ENCODE measurements at places on chromosomes 4 and X. TPM values are rescaled to one million over a fixed set of nuclear protein-coding genes. Genes with fewer than 3 reads are reported as not detected.

The PPP4R3C gene
- total RNA-seq, result not detected

The SYTL5 gene
- total RNA-seq, result not detected

The RTL5 gene
- 0.08 TPM for total RNA-seq

The SLITRK2 gene
- not detected for total RNA-seq

The GAGE2A gene
- not detected for total RNA-seq

DNA sequence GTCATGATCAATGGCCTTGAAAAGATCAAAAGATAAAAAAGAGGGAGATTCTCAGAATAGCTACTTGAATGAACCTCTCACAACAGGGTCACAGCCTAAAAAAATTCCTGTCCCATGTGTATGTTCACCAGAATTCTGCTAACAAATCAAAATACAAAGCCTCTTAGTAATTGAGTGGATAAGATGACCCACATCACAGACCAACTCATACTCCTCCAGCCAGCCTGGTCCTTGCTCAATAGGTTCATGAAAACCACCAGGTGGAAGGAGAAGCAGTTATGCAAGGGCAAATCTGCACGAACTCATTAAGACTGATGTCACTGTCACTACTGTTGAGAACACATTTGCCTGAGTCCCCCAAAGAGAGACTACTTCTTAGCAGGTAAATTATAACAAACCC is 21.5 kb downstream of the WDFY3 start:
- no peak overlapping the region for H3K27ac ChIP-seq

GRCh38 chr4:128686032-128686465 is 123.5 kb upstream of the JADE1 start:
- H3K4me1 ChIP-seq, result no peaks in the 10 kb centered on the region
- H3K4me3 ChIP-seq, result no peak overlapping the region
- H3K27ac ChIP-seq, result no peak overlapping the region

GRCh38 chr4:7460566-7460965 is 25.8 kb upstream of the PSAPL1 start:
- no peak for DNase-seq
- H3K36me3 ChIP-seq, result no peaks in the 10 kb centered on the region
- no peak overlapping the region for H3K4me3 ChIP-seq
- H3K4me1 ChIP-seq, result no peaks in the 10 kb centered on the region

DNA sequence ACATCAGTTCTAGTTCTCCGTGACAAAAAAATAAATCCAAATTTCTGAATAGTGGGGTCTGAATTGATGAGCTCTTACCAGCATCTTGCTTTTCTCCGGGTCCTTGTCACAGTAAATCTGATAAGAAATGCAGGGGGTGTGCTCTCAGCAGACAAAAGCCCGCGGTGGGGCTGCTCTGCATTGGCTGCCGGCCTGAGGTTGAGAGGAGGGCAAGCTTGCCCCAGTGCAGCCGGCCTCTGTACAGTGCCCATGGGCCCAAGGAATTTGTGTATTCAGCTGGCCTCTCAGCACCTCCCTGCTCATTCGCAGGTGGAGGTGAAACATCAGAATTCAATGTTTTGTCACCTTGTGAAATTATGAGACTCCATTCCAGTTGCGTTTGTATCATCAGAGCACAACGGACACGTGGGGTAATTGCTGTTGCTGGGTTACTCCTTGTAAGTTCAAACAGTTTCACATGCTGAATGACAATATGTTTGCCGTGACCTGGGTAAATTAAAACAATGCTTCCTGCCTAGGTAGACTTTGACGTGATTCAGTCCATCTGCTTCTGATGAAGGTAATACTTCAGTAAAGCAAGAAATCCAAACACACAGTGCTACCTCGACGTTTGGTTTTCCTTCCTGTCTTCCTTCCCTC is 596.4 kb downstream of the MID1IP1 start:
- no peaks in the 10 kb centered on the region for H3K27me3 ChIP-seq
- H3K4me3 ChIP-seq, result no peak overlapping the region
- H3K4me1 ChIP-seq, result peaks cover 16% of the 10 kb centered on the region

- H3K4me3 ChIP-seq, result no peak overlapping the region
- no peak for DNase-seq
- no peak overlapping the region for H3K27ac ChIP-seq
- H3K4me1 ChIP-seq, result no peaks in the 10 kb centered on the region
- no peaks in the 10 kb centered on the region for H3K36me3 ChIP-seq
Measured at GRCh38 chr4:167885872-167886271, 206.5 kb upstream of the ANXA10 start.

- peak overlapping the region; percentile 64 for H3K27ac ChIP-seq
- peaks cover 16% of the 10 kb centered on the region for H3K4me1 ChIP-seq
- H3K36me3 ChIP-seq, result peaks cover 37% of the 10 kb centered on the region
- no peak for DNase-seq
Measured at GRCh38 chr4:13452927-13453579, 31.1 kb downstream of the RAB28 start.

GRCh38 chr4:111697176-111697942 is 447.9 kb upstream of the FAM241A start:
- H3K4me1 ChIP-seq, result no peaks in the 10 kb centered on the region
- H3K27me3 ChIP-seq, result no peaks in the 10 kb centered on the region
- H3K4me3 ChIP-seq, result no peak overlapping the region
- no peak for DNase-seq
- H3K27ac ChIP-seq, result no peak overlapping the region

- no peaks in the 10 kb centered on the region for H3K36me3 ChIP-seq
Measured at GRCh38 chr4:169342906-169343564, 72.3 kb upstream of the SH3RF1 start.

DNA sequence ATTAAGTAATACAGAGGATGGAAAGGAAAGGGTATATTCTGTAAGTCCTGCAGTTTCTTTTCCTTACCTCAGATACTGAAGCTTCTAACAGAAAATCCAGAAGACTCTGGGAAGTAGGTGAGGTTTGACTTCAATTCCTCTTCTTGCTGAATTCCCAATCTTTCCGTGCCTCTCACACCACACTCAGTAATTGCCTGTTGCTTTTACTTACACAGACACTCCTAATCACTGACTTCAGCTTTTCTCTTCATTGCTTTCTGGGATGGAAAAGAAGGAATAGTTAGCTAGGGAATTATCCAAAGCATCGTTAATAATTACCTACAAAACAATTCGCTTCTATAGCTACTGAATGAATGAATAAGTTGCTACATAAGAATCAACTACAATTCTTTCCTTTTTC is 163.6 kb downstream of the FBXO8 start:
- no peaks in the 10 kb centered on the region for H3K4me1 ChIP-seq
- DNase-seq, result no peak
- H3K36me3 ChIP-seq, result no peaks in the 10 kb centered on the region

DNA sequence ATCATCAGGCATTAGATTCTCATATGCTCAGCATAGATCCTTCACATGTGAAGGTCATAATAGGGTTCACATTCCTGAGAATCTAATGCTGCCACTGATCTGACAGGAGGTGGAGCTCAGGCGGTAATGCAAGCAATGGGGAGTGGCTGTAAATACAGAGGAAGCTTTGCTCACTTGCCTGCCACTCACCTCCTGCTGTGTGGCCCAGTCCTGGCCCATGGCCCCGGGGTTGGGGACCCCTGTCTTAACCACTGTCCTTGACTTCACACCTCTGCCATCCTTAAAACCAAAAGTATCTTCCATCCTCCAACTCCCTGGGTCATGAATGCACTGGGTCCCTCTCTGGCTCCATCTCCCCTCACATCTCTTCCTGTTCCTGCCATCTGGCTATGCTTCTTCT is 129.1 kb downstream of the HMX1 start:
- no peaks in the 10 kb centered on the region for H3K4me1 ChIP-seq
- H3K4me3 ChIP-seq, result no peak overlapping the region
- no peaks in the 10 kb centered on the region for H3K36me3 ChIP-seq
- no peak overlapping the region for H3K27ac ChIP-seq
- no peak for DNase-seq

- H3K4me1 ChIP-seq, result peaks cover 18% of the 10 kb centered on the region
- H3K36me3 ChIP-seq, result peaks cover 15% of the 10 kb centered on the region
- no peak overlapping the region for H3K4me3 ChIP-seq
Measured at GRCh38 chrX:9495496-9495895, 30.6 kb downstream of the TBL1X start.

GRCh38 chr4:170008371-170008770 is 17.8 kb downstream of the MFAP3L start:
- no peak overlapping the region for H3K27ac ChIP-seq
- DNase-seq, result no peak
- H3K36me3 ChIP-seq, result no peaks in the 10 kb centered on the region
- H3K4me1 ChIP-seq, result peaks cover 9% of the 10 kb centered on the region

DNA sequence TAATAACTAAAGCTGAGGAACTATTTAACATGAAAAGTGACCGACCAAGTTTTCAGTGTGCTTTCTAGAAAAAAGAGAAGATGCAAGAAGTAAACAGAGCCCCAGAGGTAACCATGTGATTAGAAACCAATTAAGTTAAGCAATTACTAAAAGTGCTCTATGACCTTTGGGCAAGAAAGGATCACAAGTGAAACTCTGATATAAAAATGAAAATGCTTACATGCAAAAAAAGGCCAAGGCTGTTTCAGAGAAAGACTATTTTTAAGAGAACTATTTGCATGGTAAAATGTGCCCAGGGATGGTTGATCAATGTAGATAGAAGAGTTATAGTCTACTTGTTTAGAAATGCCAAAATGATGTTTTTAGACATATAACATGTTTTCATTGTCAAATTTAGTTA is 22.0 kb downstream of the KLHL15 start:
- H3K4me3 ChIP-seq, result no peak overlapping the region
- H3K27ac ChIP-seq, result peak overlapping the region; percentile 54
- DNase-seq, result no peak
- peaks cover 17% of the 10 kb centered on the region for H3K4me1 ChIP-seq

DNA sequence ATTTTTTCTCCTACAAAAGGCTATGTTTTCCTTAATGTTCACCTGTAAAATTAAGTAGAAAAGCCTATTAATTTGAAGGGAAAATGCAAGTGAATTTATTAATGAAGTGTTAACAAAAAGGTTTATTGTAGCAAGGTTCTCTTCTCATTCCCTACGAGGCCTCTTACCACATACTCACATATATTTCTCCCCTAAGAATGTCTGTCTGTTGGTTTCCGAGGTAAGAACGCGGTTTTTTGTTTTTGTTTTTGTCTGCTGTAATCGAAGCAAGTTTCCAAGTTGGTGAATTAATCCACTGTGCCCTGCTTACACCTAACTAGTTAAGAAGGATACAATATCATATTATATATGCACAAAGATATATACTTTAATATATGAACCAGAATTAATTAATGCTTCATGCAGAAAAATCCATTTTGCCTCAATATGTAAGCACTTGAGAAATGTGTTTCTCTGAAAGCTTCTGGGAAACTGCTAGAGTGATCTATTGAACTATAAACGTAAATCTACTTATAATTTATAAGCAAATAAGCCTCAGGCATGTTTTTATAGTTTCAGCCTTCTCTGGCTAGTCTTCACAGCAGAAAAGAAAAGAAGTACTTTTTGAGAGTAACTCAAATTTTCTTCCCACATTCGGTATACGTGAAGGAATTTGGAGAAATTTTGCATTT is 120.8 kb downstream of the EGF start:
- H3K4me1 ChIP-seq, result peaks cover 7% of the 10 kb centered on the region
- no peak for DNase-seq
- H3K27me3 ChIP-seq, result peaks cover 30% of the 10 kb centered on the region
- H3K27ac ChIP-seq, result no peak overlapping the region

GRCh38 chrX:106401965-106402559 is 209.7 kb upstream of the RADX start:
- no peak overlapping the region for H3K27ac ChIP-seq
- DNase-seq, result no peak
- H3K27me3 ChIP-seq, result no peaks in the 10 kb centered on the region
- H3K4me3 ChIP-seq, result no peak overlapping the region
- H3K4me1 ChIP-seq, result no peaks in the 10 kb centered on the region
- H3K36me3 ChIP-seq, result no peaks in the 10 kb centered on the region

GRCh38 chrX:1466232-1466661 is 13.5 kb upstream of the ASMTL start:
- H3K27ac ChIP-seq, result no peak overlapping the region
- no peaks in the 10 kb centered on the region for H3K27me3 ChIP-seq
- peaks cover 72% of the 10 kb centered on the region for H3K4me1 ChIP-seq
- no peak for DNase-seq
- H3K4me3 ChIP-seq, result no peak overlapping the region

- peak overlapping the region; percentile 100 for H3K27ac ChIP-seq
- H3K4me3 ChIP-seq, result peak overlapping the region; percentile 99
Measured at GRCh38 chr4:139083956-139084803, 68.6 kb downstream of the NOCT start.

DNA sequence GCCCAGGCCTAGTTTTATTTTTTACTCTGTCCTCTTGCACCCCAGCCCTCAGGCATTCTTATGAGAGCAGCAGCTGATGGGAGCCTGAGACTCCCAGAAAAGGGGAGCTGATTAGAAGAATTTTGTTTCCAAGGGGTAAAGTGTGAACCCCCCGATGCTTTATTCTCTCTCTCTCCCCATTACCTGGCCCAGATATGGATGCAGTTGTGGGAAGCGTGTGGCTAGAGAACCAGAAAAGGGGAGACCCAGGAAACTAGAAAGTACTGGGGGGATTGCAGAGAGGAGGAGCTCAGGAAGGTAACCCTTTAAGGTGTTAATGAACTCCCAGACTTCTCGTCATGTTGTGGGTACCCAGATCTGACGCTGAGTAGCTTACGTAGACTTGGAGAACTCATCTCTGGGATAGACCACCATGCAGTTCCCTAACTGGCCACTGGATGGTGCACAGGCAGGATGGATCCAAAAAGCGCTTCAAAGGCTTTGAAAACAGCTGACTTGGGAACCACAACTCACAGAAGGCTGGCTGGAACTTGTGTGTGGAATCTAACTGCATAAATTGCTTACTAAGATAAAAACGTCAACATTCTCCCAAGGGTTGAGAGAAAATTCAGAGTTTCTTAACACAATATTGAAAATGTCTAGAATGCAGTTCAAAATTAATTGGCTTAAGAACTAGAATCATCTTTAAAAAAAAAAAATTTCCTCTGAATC is 64.7 kb downstream of the TBC1D14 start:
- no peaks in the 10 kb centered on the region for H3K27me3 ChIP-seq
- H3K4me1 ChIP-seq, result peaks cover 11% of the 10 kb centered on the region
- H3K27ac ChIP-seq, result peak overlapping the region; percentile 34
